Cardiac muscle cell (in vitro differentiated cells and primary cell): ENCODE measurements at places on chromosomes 16 and 17.

DNA sequence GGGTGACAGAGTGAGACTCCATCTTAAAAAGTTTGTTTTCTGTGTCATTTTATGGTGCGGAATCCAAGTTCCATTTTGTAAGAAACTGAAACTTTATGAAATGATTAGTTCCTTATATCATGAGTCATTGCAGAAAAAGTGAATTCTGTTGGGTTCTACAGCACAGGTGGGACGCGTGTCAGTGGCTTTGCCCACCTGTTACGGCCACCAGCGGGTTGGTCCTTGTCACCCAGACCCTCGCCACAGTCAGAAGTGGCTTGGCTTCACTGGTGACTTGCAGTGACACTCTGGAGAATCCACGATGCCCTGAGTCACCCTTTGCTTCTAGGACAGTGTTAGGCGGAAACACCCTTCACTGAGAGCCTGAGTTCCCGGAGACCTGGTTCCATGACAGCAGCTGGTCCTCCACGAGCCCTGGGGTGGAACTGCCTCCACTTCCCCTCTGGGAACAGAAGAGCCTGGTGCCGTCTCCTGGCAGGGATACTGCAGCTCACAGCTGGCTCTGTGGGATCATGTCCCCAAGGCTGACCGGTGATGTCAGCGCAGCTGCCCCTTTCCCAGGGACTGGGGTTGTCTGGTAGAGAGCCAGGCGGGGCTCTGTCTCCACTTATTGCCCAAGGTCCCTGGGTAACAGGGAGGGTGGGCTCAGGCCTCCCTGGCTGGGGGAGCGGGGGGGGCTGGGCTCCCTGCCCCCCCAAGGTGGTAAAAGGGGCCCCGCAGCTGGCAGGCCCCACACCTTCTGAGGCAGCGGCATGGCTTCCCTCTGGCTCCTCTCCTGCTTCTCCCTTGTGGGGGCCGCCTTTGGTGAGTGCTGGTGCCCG lies at the start of gene CTRB1:
Gene CTRB1 (plus strand): TSS at position 733 of the 821 bp plus-strand sequence. CDS start 20 bp downstream, at position 753.
- DNase-seq, result no peak

DNA sequence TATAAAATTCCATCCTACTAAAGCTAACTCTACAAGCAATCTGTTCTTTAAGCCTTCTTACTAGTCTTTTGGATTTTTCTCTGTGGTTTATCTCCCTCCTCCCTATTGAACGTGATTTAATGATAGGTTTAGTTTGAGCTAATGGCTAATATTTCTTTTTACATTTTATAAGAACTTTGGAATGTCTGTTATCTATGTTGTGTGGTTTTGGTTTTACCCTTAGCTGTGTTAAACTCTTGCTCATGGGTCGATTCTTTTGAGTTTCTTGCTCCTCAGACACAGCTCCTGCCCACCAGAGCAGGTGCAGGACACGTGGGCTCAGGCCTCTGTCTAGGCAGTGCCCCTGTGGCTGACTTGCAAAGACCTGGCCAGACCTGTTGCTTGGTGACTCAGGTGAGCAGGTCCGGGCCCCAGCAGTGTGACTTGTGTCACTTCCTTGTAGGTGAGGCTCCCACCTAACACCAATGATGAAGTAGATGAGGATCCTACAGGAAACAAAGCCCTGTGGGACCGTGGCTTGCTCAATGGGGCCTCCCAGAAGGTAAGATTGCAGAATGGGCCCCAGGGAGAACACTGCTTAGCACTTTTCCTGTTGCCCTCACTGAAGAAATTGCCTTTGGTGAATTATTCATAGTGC lies 45.1 kb downstream of the SF3B3 start:
- peak; percentile 22 for DNase-seq

DNA sequence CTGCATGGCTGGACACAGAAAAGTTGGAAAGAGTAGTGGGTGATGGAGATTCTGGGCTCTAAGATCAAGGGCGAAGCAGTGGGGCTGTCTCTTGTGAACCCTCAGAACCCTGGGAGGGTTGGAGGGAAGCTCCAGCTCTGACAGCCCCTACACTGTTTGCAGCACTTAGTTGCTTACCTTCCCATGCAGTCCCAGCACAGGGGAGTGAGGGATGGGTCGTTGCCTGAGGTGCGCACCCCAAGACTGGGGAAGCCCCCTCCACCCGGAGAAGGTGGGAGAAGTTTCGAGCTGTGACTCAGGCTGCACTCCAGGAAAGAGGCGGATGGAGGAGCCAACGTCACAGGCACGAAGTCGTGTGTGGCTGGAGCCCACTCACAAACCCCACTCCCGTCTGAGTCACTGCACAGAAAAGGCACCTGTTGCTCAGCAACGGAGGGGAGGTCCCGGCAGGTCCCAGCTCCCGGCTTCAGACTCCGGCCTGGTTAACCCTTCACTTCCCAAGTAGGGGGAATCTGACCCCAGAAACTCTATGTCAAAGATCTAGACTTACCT lies 60.1 kb downstream of the AIPL1 start:
- DNase-seq, result peak; percentile 49

GRCh38 chr17:57925361-57925990 lies 29.7 kb downstream of the CUEDC1 start:
- DNase-seq, result no peak

- peak; percentile 22 for DNase-seq
These were observed 176.6 kb upstream of the SDK2 start for GRCh38 chr17:73820686-73821448.
